ENCODE measurements at places on chromosomes 2 and 18. TPM values are rescaled to one million over a fixed set of nuclear protein-coding genes. Genes with fewer than 3 reads are reported as not detected.

DNA sequence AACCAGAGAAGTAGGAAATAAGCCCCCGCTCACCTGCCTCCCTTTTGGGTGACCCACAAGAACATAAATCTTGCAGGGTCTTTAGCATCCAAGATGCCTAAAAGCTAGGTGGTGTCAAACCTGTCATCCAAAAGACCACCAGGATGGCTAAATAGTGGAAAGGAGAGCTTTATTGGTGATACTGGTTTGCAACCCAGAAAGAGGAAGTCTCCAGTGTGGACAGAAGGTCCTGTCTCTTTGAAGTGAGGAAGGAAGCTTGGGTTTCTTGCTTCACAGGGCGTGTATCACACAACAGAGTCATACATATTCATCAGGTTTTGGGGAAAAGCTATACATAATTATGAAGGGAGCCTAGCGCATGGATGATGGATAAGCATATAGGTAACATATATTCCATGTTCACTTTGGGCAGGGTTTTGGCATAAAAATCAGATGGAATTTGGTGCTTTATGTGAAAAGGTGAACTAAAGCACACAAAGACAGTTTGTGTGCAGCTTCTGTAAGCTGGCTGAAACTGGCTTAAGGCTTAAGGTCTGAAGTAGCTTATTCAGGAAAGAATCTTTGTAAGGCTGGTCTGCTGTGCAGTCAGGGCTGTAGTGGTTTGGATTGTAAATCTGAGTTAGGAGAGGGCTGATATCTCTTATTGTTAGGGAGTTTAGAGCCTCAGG is 102.2 kb upstream of the MSH2 start:
- no peak for DNase-seq

DNA sequence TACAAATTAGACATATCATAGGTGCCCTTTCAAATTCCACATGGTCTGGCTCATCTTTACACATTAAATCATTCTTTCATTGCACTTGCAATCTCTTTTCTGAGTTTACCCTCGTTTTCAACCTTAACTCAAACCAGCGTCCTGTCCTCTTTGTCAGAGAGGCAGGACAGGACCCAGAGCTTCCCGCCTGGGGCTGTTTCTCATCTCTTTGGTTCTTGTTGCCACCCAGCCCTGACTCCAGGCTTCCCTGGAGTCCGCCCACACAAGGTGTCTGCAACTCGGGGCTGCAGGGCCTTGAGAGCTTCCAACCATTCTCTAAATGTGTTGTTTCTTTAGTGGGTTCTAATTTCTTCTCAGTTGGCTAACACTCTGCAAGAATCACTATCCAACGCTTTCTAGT is 24.4 kb downstream of the RBMS1 start:
- no peak for DNase-seq

- DNase-seq: no peak
Measured at GRCh38 chr2:117686699-117687098, 127.8 kb upstream of the DDX18 start.

DNA sequence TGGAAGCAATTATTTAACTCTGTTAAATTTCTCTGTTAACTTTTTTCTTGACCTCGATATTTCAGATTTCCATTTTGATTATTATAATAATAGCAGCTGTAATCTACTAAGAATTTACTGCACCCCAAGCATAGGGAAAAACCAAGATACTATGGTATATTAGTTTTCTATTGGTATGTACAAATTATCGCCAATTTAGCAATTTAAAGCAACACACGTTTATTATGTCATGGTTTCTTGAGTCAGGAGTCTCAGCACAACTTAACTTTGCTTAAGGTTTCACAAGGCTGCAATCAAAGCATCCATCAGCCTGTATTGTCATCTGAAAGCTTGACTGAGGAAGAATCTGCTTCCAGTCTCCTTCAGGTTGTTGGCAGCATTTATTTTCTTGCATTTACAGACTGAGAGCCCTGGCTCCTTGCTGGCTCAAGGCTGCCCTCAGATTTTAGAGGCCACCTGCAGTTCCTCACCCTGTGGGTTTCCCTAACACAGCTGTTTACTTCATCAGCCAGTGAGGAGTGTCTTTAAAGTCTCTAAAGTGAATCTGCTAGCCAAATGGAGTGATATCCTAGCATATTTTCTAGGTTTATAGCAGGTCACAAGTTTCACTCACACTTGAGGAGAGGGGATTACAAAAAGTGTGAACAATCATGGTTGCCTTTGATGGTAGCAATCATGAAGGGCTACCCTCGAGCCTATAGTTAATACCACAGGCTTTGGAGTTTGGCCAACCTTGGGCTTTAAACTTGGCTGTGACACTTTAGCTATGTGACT is 4.4 kb upstream of the VPS54 start:
- peak; percentile 40 for DNase-seq

GRCh38 chr18:22813648-22814328 is 119.3 kb upstream of the RBBP8 start:
- DNase-seq: no peak

GRCh38 chr18:4016391-4017049 is 438.6 kb downstream of the DLGAP1 start:
- DNase-seq: no peak

GRCh38 chr2:141200191-141200590 is 930.6 kb downstream of the LRP1B start:
- DNase-seq: no peak

DNA sequence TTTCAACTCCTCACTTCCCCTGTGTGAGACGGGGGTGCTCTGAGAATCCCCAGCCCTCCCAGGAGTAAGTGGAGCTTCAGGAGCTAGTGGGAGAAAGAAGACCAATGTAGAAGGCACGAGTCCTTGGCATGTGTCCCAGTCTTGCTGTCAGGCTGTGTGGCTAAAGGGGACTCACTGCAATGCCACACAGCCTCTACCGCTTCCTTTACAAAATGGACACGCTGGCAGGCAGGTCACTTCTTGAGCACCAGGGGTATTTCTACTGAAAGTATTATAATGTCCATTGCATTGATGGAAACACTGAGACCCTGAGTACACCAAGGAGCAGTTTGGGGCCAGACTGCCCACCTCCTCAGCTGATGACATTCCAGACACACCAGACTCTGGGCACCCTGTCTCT is 35.8 kb upstream of the MARCO start:
- no peak for DNase-seq

- DNase-seq: peak; percentile 61
Measured at GRCh38 chr2:218859988-218860831, 605 bp downstream of the WNT6 start.

- DNase-seq: no peak
Measured at GRCh38 chr2:182540252-182540651, 113.4 kb upstream of the PDE1A start.

DNA sequence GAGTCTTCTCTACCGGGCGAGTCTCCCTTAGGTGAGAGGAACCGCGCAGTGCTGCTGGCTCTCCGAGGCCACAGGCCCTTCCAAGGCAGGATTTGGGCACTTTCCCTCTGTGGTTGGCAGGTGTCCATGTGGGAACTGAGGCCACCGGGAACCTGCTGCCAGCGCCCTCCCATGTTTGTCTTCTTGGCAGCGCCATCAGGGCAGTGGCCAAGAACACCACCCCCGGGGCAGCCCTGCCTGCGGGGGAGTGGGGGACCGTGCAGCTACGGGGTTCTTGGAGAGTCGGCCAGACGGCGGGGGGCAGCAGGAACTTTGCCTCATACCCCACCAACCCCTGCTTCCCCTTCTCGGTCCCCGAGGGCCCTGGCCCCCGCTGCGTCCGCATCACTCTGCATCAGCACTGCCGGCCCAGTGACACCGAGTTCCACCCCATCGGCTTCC is 10.0 kb downstream of the CAPN10 start:
- peak; percentile 60 for DNase-seq

GRCh38 chr2:213213186-213213585 is 61.8 kb upstream of the IKZF2 start:
- DNase-seq: no peak

DNA sequence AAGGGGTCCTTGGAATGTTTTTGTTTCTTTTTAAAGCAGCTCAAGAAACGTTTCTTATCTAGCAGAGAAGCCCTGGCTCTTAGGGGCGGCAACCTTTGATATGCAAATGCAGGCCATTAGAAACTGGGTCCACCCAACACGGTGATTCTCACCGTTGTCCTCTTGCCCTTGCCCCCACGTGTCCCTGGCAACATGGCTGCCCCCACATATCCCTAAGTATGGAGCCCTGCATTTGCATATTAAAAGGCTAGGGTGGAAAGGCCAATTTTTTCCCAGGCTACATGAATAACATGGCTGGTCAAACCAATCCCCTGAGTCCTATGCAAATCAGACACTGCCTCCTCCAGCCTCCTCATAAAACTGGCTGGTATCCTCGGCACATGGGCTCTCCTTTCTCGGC is 230.1 kb upstream of the SPOPL start:
- no peak for DNase-seq

GRCh38 chr2:175233135-175233719 is 51.7 kb upstream of the ATP5MC3 start:
- no peak for DNase-seq

- DNase-seq: peak; percentile 14
Measured at GRCh38 chr2:10533811-10534321, 85.7 kb upstream of the ODC1 start.

- DNase-seq: no peak
Measured at GRCh38 chr2:70536517-70537055, 17.0 kb downstream of the TGFA start.

GRCh38 chr2:28510184-28510583 is 14.3 kb downstream of the PLB1 start:
- DNase-seq: no peak

DNA sequence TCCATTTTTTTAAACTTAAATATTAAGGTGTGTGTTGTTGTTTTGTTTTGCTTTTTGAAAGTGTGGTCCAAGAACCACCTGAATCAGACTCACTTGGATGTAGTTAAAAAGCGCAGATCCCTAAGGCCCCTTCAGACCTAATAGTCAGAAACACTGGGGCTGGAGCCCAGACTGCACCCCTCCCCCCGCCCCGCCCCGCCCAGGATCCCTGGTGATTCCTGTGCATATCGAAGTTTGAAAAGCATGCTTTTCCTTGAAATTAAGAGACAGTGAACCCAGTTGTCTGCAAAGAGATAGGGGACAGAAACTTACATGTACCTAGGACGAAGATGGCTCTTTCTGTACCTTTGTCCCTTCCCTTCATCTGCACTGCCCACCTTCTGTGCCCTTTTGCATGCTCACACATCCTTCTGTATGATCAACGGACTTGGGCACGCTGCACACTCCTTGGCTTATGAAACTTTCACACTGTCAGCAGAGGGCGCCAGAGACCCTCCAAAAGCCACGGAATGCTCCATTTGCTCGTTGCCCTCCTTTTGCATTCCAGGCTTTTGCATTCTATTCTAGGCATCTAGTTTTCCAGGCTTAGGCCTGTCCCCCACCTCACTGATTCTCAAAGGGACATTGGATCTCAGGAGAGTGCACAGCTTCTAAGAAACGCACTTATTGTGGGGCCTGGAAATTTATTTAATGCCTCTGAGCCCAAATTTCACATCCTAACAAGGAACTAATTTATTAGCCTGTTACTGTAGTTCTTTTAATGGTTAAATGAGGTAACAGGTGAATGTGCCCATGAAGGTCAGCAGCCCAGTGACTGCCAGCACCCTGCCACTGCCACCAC is 32.8 kb upstream of the SLC14A1 start:
- peak; percentile 82 for DNase-seq

DNA sequence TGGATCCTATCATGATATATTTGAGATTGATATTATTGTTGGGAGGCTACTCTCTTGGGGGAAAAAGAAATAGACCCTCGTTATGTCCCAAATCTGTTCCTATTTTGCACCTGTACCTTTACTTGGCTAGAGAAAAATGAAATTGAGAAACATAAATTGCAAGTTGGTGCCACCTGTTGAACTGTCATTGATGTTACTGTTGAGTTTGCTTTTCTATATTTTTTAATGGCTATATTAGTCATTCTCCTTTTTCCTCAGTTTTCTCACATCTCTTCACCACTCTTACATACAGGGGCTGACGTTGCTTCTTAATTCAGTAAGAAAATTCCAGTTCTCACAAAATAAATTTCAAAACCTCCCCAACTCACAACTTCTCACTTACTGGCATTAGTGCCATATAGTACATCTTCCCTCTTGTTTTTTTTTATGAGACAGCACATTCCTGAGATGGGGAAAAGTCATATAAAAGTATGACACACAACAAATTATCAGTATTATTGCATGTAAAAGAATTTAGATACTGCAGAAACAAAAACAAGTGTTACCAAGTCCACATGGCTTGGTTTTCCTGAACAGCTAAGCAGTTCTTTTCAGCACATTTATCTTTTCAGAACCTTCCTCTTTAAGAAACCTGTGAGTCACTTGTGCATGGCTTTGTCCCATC is 348.3 kb upstream of the DSEL start:
- no peak for DNase-seq

DNA sequence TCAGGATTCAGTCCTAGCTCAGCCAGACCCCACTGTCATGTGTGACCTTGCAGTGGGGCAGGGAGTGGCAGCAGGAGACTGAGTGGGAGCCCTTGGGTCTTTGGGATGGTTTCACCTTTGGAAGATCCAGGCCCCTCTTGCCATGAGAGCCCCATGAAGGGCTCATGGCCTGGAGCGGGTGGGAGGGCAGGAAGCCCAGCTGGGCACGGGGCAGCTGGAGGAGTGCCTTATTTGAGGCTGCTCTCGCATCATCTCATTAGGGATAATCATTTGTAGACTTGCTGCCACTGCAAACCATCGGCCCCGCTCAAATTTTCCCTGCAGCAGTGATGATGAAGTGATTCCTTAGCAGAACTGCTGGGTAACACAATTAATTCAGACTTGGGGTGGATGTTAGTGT is 73.9 kb downstream of the TGOLN2 start:
- DNase-seq: no peak

DNA sequence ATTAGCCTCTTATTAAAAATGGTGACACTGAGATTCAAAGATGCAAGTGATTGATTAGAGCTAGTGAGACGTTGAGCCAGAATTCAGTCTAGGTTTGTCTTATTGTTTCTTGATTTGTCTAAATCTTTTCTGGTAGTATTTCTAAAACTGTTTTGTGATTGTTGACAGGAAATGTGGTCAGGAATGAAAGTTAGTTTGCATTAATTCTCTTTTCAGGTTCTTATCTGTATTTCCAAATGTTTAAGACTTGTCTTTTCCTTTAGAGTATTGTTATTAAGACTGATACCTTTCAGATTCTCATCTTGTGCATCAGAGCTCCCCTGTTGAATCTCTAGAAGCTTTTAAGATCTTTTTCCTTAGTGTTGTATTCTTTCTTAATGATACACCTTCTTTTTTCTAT is 89.3 kb downstream of the MBD5 start:
- no peak for DNase-seq

- DNase-seq: no peak
Measured at GRCh38 chr2:165054652-165055051, 99.3 kb upstream of the SLC38A11 start.

GRCh38 chr2:163768881-163769695 is 33.3 kb upstream of the FIGN start:
- no peak for DNase-seq

VIL1 gene
- total RNA-seq: 0.07 TPM

MZT2A gene
- total RNA-seq: 163 TPM

ERBB4 gene
- 5.7 TPM for total RNA-seq

CCDC141 gene
- total RNA-seq: 1.2 TPM

PRSS56 gene
- not detected for total RNA-seq

LIPG gene
- total RNA-seq: 5.5 TPM

Measured in H7 (cell line).